Left renal pelvis (tissue), 4 donors: ENCODE measurements at places on chromosomes 7 and 10. TPM values are rescaled to one million over a fixed set of nuclear protein-coding genes. Genes with fewer than 3 reads are reported as not detected.

The CLIP2 gene
- 29.5 TPM for polyA plus RNA-seq

The CFAP69 gene
- 6.6 TPM for polyA plus RNA-seq

The PTPN20 gene
- 3.5 TPM for polyA plus RNA-seq

The TRA2A gene
- polyA plus RNA-seq = 178 TPM

The PPP1R17 gene
- not detected for polyA plus RNA-seq

The HGF gene
- polyA plus RNA-seq = 4.9 TPM

The ADAP1 gene
- 16.2 TPM for polyA plus RNA-seq

The MMP21 gene
- 0.24 TPM for polyA plus RNA-seq
